ENCODE measurements at places on chromosomes 1 and 21. TPM values are rescaled to one million over a fixed set of nuclear protein-coding genes. Genes with fewer than 3 reads are reported as not detected.

The IL19 gene
- total RNA-seq, result not detected

The TCHHL1 gene
- total RNA-seq, result not detected

The OR2L5 gene
- total RNA-seq, result not detected

The PM20D1 gene
- total RNA-seq, result 0.79 TPM

The RXFP4 gene
- total RNA-seq, result not detected

The DENND2D gene
- total RNA-seq, result 1.3 TPM

The SPRR5 gene
- not detected for total RNA-seq

The ARMH1 gene
- total RNA-seq, result not detected

The PCP4 gene
- total RNA-seq, result 2.8 TPM

The FAM163A gene
- 0.27 TPM for total RNA-seq

The POLR3C gene
- 22.4 TPM for total RNA-seq

The TBX15 gene
- total RNA-seq, result 0.61 TPM

The FGR gene
- total RNA-seq, result 2.3 TPM

The LYST gene
- 7.5 TPM for total RNA-seq

The SLC5A9 gene
- not detected for total RNA-seq

The SLC30A1 gene
- total RNA-seq, result 9.5 TPM

The F11R gene
- total RNA-seq, result 9.4 TPM

The PLEKHM2 gene
- 69.9 TPM for total RNA-seq

The ZNF683 gene
- total RNA-seq, result not detected

The PAX7 gene
- not detected for total RNA-seq

The GJA9 gene
- total RNA-seq, result not detected

The BEST4 gene
- total RNA-seq, result not detected

The YTHDF2 gene
- total RNA-seq, result 35.3 TPM

The PAPPA2 gene
- 0.09 TPM for total RNA-seq

The OLIG2 gene
- total RNA-seq, result not detected

The GPR61 gene
- not detected for total RNA-seq

The HSD3B2 gene
- not detected for total RNA-seq

The MFAP2 gene
- total RNA-seq, result 2.3 TPM

The RIPPLY3 gene
- total RNA-seq, result not detected

The SPATA21 gene
- total RNA-seq, result not detected

The C1orf141 gene
- total RNA-seq, result not detected

The UBXN10 gene
- total RNA-seq, result 0.74 TPM
